Small intestine (tissue), 16 donors: ENCODE measurements at places on chromosomes 6 and 20. TPM values are rescaled to one million over a fixed set of nuclear protein-coding genes. Genes with fewer than 3 reads are reported as not detected.

- H3K4me3 ChIP-seq = no peak overlapping the region
- H3K27ac ChIP-seq = peak overlapping the region; percentile 76
- H3K27me3 ChIP-seq = no peaks in the 10 kb centered on the region
- no peaks in the 10 kb centered on the region for H3K4me1 ChIP-seq
Observed at GRCh38 chr6:33692760-33693158, 18.7 kb downstream of the UQCC2 start.

- no peaks in the 10 kb centered on the region for H3K4me1 ChIP-seq
- no peaks in the 10 kb centered on the region for H3K36me3 ChIP-seq
- no peaks in the 10 kb centered on the region for H3K27me3 ChIP-seq
- no peak overlapping the region for H3K4me3 ChIP-seq
- DNase-seq = no peak
Observed at GRCh38 chr6:29561606-29562181, 2.2 kb upstream of the UBD start.

DNA sequence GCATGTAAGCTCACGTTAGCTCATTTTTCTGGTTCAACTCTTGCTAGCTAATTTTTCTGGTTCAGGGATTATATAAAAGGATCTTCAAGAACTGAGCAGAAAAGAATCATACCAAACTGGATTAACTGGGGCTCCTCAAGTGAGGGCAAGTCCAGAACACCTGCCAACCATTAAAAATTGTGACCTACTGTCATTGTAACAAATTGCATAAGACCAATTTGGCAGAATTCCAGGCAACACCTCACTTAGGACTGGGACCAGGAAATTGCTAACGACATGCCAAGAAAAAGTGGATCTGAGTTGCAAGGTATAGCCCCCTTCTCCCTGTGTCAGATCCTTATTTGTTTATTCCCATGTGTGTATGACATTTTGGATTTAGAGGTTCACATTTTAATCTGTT, 216.6 kb downstream of the HIVEP2 start:
- H3K4me1 ChIP-seq = peaks cover 26% of the 10 kb centered on the region
- peak; percentile 91 for DNase-seq
- no peak overlapping the region for H3K27ac ChIP-seq
- no peak overlapping the region for H3K4me3 ChIP-seq
- H3K27me3 ChIP-seq = no peaks in the 10 kb centered on the region
- H3K36me3 ChIP-seq = no peaks in the 10 kb centered on the region

- H3K4me1 ChIP-seq = no peaks in the 10 kb centered on the region
- H3K27me3 ChIP-seq = no peaks in the 10 kb centered on the region
Observed at GRCh38 chr6:44411141-44411540, 23.6 kb downstream of the CDC5L start.

GRCh38 chr20:53691060-53691810, 97.6 kb upstream of the ZNF217 start:
- no peaks in the 10 kb centered on the region for H3K4me1 ChIP-seq
- DNase-seq = no peak
- no peaks in the 10 kb centered on the region for H3K36me3 ChIP-seq
- H3K27me3 ChIP-seq = no peaks in the 10 kb centered on the region
- no peak overlapping the region for H3K4me3 ChIP-seq

PLEKHG1 gene
- polyA plus RNA-seq = 7.0 TPM

GJA10 gene
- polyA plus RNA-seq = not detected

ADGRG6 gene
- polyA plus RNA-seq = 25.8 TPM
